ENCODE measurements at places on chromosomes 6 and 20.
A peak's percentile ranks its signal among the peaks of the same experiment; 100 is the strongest.

DNA sequence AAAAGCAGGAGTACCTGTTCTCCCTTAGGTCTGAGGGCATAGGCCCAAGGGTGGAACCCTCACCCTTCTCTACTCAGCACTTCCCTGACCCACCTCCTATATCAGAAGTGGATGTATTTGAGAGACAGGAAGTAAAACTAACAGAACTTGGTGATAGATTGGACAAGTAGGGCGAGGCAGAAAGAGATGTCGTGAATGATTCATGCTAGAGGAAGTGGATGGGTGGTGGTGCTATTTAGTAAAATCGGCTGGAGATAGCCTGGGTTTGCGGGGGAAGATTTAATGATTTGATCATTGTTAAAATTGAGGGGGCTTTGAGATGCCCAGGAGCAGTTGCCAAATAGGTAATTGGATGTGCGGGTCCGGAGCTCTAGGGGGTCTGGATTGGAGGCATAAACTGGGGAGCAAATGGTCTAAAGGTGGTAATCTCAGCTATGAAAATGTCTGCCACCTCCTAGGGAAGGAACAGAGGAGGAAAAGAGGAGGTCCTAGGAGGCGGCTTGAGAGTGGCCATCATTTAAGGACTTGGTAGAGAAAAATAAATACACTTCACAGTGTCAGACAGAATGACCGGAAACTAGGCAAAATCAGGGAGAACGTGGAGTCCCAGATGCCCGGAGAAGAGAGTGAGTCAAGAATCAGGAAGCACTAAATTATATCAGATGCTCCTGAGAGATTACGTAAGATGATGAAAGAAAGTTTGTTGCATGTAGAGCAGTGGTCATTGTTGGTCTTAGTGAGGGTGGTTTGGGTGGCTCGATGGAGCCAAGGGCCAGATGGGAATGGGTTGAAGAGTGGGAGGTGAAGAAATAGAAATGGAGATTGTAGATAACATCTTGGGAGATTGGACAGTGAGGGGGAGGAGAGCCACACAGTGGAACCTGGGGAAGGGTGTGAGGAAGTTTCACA is 142.0 kb downstream of the CEP57L1 start:
- DNase-seq, result no peak

DNA sequence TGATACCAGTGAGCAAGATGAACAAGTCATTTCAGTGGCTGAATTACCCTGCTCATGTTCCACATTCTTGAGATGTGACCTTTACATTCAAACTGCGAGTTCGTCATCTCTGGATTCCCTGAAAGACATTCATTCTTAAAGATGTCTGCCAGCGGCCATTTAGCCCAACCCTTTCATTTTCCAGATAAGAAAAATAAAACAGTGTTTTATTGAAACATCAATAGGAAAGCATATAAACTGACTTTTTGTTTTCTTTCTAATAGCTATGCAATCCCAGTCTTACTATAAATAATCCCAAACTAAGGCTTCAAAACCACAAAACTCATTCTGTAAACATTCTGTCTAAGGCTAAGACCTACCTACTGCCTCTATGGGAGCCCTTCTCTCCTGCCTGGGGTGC is 134.0 kb downstream of the SAMD5 start:
- no peak for DNase-seq

DNA sequence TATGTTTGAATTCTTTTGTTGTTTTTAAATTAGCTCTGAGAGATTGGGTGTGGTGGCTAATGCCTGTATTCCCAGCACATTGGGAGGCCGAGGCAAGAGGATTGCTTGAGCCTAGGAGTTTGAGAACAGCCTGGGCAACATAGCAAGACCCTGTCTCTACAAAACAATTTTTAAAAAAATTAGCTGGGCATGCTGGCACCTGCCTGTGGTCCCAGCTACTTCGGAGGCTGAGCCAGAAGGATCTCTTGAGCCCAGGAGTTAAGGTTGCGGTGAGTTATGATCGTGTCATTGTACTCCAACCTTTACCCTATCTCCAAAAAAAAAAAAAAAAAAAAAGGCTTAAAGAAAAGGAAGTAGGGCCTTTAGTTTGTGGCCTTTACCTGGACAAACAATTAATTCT is 22.9 kb downstream of the DHX35 start:
- DNase-seq, result no peak

DNA sequence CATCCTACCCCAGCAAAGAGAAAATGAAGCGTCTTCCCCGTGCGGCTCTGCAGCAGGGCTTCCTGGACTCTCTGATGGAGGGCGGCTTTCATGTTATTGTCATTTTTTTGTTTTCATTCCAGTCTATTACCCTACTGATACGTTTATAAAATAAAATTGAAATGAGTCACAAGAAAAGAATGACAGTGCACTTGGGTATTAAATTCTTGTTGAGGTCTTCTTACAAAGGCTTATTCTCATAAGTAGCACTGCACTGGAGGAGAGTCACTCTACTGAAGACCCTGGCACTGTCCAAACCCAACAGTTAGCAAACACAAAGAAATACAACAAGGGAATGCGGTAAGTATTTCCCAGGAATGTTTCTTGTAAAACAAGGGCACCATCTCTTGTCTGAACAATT is 379.3 kb downstream of the MAFB start:
- no peak for DNase-seq

DNA sequence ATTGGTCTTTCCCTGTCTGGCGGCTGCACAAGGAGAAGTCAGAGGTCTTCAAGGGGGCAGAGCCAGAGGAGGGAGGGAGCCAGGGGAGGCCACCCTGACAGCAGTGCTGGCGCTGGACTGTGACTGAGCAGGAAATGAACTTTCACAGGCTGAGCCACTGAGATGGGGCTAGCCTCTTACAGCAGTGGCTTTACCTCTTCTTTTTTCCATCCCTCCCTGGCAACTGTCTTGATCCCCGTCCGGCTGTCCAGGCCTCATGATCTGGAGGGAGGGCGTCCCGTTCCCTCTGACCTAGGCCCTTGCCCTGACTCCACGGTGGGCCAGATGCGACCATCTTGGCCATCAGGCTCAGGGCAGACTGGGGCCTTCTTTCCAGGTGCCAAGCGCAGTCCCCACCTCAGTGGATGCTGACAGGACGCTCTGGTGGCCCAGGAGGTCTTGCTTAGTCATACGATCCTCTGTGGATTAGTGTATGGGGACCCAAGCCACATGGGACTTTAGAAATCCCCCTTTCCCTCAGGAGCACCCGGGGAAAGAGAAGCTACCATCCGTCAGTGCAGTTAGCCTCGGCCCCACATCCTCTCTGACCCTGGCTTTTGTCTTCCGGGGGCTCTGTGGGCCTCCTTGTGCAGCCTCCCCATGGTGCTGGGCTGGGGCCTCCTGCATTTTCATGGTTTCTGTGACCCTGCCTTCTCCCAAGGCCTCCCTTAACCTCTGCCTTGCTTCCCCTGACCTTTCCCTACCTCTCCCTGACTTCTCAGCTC is 57.4 kb upstream of the CCDC167 start:
- no peak for DNase-seq

DNA sequence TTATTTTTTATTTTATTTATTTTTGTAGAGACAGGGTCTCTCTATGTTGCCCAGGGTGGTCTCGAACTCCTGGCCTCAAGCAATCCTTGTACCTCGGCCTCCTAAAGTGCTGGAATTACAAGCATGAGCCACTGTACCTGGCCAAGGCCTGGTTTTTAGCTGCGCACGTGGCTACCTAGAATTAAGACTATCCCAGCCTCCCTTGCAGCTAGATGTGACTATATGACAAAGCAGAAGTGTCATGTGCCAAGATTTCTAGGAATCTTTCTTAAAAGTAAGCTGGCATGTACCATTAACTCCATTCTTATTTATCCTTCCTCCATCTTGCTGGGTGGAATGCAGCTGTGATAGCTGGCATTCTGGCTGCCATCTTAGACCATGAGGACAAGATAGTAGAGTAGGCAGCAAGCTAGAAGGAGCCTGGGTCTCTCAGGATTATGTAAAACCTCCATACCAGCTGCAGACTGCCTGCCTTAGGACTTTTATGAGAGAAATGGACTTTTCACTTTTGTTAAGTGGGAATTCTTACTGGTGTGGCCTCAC is 2.1 kb upstream of the SPDEF start:
- no peak for DNase-seq

- no peak for DNase-seq
Measured at GRCh38 chr20:46202766-46203509, 84.8 kb downstream of the CD40 start.

- DNase-seq, result no peak
Measured at GRCh38 chr6:78607189-78607588, 260.2 kb upstream of the IRAK1BP1 start.

- DNase-seq, result no peak
Measured at GRCh38 chr20:6954219-6954618, 186.7 kb downstream of the BMP2 start.

DNA sequence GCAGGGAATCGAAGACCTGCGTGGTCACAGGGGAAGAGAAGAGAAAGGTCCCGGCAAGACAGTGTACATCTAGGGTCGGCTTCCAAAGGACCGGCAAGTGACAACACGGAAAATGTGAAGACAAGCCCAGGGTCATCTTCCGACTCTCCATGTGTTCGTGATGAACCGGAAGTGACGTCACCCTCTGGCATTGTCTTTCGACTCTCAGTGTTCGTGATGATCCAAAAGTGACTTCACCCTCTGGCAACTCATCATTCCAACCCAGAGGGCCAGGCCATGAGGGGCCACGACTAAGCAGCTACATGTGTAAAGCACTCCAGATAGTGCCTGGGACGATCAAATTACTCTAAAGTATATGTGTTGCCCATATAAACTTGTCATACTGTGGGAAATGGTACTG is 290.8 kb downstream of the THBS2 start:
- DNase-seq, result no peak

- no peak for DNase-seq
Measured at GRCh38 chr6:152554851-152555250, 82.3 kb downstream of the SYNE1 start.

DNA sequence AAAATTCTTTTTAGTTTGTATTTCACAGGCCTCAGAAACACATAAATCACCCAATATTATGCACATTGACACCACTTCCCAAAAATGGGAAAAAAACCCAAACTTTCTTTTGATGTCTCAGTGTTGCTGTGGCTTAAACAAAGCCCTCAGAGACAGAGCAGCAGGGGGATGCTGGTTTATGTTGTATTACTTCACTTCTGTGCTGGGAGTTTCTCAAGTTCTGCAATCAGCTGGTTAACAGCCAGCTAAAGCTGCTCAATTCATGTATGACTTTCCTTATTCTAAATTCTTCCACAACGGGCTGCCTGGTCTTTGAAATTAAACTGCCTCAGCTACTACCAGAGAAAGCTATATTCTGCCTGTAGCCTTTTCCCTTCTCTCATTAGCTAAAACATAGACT is 5.6 kb downstream of the FILIP1 start:
- no peak for DNase-seq

DNA sequence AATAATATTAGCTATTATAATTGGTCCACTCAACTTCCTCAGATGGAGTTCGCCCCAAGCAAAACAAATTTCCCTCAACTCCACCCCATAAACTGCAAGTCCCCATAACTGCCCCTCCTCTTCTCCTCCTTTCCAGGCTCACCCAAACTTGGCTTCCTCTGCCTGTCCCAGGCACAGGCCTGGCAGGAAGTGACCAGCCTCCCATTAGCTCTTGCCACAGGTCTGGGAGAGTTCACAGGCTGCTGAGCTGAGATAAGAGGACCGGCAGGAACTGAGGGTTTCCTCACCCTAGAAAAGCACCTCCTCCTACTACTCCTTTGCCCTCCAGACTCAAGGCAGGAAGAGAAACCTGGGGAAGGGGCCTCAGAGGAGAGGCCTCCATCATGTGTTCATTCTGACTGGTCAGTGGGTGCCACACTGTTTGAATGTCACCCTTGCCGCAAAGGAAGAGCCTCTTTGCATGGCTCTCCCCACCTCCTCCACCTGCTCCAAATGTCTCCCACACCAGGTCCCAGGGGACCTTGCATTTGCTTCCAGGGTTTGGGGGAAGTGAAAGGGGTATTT is 24.5 kb upstream of the SMIM29 start:
- DNase-seq, result no peak

- DNase-seq, result peak; percentile 51
Measured at GRCh38 chr6:30781743-30782424, 37.5 kb upstream of the IER3 start.

- no peak for DNase-seq
Measured at GRCh38 chr6:25130518-25130917, 148.7 kb upstream of the CARMIL1 start.

- no peak for DNase-seq
Measured at GRCh38 chr6:73923905-73924485, 228.0 kb downstream of the CD109 start.

- DNase-seq, result no peak
Measured at GRCh38 chr6:160412993-160413392, 64.8 kb downstream of the SLC22A3 start.

DNA sequence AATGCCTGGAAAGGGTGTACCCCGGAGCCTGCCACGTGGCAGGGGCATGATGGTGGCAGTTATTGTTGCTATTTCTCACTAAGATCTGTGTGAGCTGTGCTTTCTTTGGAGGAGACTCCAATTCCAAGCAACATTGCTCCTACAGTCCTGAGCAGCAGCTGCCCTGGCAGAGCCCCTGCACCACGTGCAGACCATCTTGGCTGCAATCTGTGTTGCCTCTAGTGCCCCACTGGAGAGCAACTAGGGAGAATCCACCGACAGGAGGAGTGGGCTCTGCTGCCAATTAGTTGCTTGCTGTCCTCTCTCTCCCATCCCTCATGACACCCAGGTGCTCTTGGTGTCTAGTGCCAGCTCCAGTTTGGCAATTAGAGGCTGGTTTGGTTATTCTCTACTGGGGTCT is 116.0 kb downstream of the PXDC1 start:
- DNase-seq, result no peak

GRCh38 chr6:26311012-26311384 is 54.0 kb upstream of the BTN3A2 start:
- peak; percentile 70 for DNase-seq

GRCh38 chr6:168083514-168083885 is 4.5 kb upstream of the FRMD1 start:
- DNase-seq, result no peak

DNA sequence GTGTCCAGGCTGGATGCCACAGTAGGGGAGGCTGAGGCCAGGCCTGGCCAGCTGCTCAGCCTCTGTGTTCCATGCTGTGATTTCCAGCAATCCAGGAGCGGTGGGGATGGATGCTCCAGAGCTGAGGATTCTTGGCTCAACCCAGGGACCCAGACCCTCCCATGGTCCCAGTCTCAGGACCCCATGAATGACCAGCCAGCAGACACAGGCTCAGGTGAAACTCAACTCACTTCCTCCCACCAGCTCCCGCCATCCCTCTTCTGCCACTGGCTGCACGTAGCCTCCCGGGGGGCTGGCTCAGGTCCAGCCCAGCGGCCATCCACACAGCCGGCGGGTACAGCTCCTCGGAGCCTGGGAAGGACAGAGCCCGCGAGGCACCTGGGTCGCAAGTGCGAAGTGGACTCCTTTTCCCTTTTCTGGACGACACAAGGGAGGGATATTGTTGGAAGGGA is 54.5 kb upstream of the DACT2 start:
- DNase-seq, result no peak

DNA sequence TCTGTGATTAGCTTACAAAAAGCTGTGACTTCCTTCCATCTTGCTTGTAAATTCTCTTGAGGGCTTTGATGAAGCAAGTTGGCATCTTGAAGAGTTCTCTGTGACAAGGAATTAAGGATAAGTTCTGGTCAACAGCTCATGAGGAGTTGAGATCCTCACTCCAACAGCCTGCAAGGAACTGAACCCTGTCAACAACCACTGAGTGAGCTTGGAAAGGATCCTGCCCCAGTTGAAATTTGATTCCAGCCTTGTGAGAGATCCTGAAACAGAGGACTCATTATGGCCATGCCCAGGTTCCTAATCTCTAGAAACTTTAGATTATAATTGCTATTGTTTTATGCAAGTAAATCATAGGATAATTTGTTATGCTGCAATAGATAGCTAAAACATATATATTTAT is 133.7 kb downstream of the PTCHD4 start:
- no peak for DNase-seq

- DNase-seq, result no peak
Measured at GRCh38 chr20:3326779-3327521, 80.5 kb downstream of the DNAAF9 start.

GRCh38 chr20:52410182-52410647 is 218.6 kb upstream of the ZFP64 start:
- no peak for DNase-seq
